ENCODE measurements at places on chromosomes 4 and X.

DNA sequence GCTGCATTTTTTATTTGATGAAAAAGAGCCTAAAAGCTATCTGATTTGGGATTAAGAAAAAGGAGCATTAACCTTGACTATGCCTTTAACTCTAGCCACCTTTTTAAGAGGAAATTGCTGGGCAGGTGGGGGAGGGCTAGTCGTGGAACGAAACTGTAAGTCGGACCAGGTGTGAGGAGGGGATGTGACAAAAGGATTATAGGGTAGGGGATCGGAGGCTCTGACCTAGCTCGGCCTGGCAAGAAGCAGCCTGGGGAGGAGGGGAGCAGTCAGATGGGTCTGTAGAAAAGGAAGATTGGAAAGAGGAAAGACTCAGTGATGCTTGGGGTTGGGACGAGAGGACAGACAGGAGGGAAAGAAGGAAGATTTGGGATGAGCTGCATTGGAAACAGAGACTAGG is 21.1 kb upstream of the SPCS3 start:
- DNase-seq, result no peak

GRCh38 chr4:145679991-145680455 is at the start of gene C4orf51:
Gene C4orf51, plus strand, starts transcription at chr4:145680146. Its CDS starts 58 bp downstream, at chr4:145680204.
- DNase-seq, result no peak

GRCh38 chr4:153140294-153140693 is 63.9 kb upstream of the TRIM2 start:
- no peak for DNase-seq

- DNase-seq, result no peak
Observed at GRCh38 chrX:130080791-130081367, 29.4 kb downstream of the ELF4 start.

GRCh38 chr4:68267433-68267944 is 22.0 kb upstream of the TMPRSS11B start:
- DNase-seq, result no peak

DNA sequence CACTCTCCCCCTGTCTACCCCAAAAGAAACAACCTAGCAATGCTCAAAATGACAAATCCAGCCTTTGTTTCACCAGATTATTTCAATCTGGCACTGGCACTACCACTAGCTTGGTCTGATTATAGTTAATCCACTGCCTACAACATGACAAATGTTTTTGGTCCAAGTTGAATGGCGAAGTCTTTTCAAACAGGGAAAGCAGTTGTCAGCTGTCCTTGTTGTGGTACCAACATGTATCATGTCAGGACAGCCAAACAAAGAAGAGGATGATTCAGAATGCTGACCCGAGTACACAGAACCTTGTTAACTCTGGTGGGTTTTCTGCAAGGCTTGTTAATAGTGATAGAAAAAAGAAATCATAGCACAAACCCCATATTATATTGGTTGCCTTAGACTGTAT is 160.8 kb upstream of the ANK2 start:
- no peak for DNase-seq
